ENCODE measurements at places on chromosomes 1 and 21.

DNA sequence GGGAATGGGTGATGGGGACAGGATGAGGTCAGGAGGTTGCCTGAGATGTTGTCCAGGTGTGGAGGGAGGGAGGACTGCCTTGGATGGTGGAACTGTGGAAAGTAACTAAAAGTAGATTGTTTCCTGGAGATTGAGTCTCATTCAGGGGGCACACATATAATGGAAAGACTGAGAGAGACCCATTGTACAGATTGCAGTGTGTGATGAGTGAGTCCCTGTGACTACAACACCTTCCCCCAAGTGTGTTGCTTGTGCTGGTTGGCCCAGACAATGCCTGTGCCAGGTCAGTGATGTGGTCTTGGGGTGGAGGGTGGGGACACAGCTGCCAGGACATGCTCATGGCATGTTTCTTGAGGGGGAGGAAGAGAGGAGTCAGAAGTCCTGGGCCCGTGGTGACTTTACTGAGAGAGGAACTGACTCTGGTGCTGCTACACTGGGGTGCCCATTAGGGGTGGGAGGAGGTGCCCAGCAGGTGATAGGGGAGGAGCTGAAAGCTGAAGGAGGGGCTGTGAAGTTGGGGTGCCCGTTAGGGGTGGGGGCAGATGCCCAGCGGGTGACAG, 5.2 kb downstream of the SNAP47 start:
- DNase-seq: no peak

DNA sequence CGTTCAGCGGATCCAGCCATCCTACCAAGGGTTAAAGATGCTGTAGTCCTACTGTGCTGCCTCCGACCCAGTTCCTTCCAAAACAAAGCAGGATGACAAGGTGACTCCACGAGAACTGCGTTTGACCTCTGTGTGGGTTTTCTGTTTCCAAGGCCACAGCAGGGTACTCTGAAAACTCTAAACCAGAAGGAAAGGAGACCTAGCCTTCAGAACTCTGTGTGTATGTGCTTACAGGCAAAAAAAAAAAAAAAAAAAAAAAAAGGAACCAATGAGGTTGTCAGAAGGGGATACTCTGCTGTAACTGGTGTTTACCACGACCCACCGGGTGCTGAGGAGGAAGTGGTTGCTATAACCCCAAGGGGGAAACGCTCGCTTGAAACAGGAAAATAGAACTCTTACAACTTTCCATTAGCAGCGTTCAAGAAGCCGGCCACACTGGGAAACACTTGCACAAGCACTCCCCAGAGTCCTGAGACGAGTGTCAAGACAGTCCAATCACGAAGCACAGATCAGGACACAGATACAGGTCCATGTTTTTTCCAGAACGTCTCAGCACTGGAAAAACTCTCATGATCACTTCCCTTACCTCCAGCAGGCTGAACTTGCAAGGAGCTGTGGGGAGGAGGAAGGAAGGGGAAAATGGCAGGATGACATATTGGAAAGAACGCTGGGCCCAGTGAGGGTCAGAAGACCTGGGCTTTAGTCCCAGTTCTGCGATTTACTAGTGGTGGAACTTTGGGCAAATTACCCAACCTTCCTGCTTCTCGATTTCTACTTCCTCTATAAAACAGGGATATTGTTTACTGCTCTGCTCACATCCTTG, 64.0 kb downstream of the ITPKB start:
- peak; percentile 26 for DNase-seq

- no peak for DNase-seq
Observed at GRCh38 chr1:211133393-211133835, 534 bp downstream of the KCNH1 start.

DNA sequence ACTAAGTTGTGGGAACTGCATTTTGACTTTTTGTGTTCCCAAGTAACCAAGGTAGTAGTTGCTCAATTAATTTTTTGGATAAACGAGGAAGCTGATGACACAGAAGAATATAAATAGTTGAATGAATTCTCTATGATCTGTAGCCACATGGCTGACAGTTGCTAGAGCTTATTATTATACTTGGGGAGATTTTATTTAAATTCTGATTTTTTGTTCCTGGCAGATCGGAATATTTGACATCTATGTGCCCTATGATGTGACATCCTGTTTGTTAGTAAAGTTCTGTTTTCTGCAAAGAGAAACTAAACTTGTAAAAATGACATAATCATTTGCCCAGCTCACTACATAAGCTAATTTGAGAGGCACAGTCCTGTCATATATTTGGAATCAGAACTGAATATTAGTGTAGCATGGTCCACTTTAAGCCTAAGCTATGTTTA, 9.7 kb upstream of the LYST start:
- DNase-seq: no peak

DNA sequence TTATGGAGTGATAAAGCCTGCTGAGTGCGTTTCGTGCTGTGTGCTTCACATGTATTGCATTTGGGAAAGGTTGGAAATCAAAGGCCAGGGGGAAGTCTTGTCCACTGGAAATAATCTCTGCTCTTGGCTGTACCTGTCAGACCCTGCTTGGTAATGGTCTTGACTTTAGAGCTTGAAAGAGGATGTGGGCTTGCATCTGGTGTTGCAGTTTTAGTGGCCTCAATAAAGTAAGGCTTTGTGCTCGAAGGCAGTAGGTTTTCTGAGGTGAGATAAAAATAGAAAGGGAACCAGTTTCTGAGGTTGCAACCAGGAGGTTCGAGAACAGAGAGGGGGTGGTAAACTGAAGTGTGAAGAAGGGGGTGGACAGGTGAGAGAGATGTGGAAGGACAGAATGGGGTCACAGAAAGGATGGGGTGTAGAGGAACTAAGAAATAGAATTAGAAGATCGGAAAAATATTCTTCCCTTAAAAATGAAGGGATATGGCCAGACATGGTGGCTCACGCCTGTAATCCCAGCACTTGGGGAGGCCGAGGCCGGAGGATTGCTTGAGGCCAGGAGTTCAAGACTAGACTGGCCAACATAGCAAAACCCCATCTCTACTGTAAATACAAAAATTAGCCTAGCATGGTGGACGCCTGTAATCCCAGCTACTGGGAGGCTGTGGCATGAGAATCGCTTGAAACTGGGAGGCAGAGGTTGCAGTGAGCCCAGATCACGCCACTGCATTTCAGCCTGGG, 1.5 kb downstream of the S100PBP start:
- no peak for DNase-seq

DNA sequence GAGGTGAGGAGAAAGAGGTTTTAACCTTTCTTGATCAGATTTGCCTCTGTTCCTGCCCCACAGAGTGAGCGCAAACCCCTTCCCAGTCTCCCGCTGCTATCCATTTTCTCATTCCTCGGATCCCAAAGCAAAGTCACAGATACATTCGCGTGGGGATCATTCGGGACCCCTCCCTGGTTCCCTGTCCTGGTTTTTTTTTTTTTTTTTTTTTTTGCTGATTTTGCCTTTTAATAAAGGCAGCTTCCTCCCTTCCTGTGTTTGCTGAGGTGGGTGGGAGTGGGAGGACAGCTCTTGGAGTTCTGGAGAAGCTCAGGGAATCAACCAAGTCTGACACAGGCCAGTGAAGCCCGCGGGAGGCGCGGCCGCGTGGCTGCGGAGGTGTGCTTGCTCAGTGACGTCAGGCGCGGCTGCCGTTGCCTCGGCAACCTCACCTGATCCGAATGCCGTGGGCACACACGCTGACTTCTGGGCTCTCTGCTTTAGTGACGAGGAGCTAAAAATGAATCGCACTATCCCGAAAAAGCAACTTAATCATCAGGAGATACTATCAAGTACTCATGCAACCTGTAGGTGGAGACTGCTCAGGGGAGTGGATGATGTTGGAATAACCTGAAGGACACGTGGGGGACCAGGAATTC, 106.4 kb downstream of the TBX19 start:
- no peak for DNase-seq

DNA sequence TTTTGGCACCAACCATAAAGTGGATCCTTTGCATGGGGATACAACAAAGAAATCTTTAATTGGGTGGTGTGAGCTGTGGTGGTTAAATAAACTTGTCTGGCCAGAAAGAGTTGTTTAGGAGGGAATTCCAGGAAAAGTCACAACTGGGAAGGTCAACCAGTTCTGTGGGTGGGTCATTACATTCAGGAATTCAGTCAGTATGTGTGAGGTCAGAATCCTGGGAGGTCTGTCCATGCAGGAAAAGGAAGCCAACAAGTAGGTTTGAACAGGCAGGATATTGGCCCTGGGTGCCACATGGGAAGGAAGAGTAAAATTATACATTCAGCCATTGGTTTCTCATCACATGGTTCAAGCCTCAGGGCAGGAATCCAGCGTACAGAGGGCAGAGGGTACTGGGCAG, 162.3 kb upstream of the ADAMTS5 start:
- no peak for DNase-seq

GRCh38 chr1:236176337-236177336, 34.3 kb downstream of the GPR137B start:
- no peak for DNase-seq

DNA sequence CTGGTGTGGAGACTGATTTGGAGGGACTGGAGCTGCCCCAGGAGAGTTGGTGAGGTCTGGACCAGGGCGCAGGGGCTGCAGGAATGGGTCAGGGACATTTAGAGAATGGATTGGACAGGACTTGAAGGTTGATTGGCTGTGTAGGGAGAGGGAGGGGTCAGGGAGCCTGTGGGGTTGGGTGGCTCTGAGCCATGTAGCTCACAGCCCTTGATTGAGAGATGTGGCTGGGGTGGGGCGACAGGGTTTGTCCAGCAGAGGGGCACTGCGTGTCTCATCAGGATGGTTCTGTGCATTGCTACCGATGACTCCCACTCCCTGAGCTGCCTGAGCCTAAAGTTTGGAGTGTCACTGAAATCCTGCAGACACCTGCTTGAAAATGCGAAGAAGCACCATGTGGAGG, 12.1 kb downstream of the AZIN2 start:
- no peak for DNase-seq

DNA sequence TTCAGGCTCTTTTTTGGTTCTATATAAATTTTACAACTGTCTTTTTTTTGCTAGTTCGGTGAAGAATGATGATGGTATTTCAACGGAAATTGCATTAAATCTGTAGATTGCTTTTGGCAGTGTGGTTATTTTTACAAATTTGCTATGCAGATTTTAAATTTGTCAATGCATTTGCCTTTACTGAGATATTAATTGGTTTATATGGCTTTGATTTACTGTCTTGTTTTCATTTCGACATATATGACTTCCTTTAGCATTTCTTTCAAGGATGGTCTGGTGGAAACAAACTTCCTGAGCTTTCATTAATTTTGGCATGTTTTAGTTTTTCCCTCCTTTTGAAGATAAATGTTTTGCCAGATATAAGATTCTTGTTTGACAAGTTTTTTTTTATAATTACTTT, 1522.5 kb upstream of the PRMT6 start:
- DNase-seq: no peak

GRCh38 chr1:245031041-245031440, 123.7 kb upstream of the KIF26B start:
- no peak for DNase-seq

- no peak for DNase-seq
Observed at GRCh38 chr1:60329651-60330050, 256.1 kb upstream of the C1orf87 start.

GRCh38 chr21:8989261-8989711, 1532.1 kb upstream of the TPTE start:
- no peak for DNase-seq
